NCI-H1105 (cell line): ENCODE measurements at places on chromosomes 13 and 19.
A peak's percentile ranks its signal among the peaks of the same experiment; 100 is the strongest.

GRCh38 chr19:28169168-28169887 is 1043.6 kb downstream of the UQCRFS1 start:
- peak; percentile 16 for DNase-seq

DNA sequence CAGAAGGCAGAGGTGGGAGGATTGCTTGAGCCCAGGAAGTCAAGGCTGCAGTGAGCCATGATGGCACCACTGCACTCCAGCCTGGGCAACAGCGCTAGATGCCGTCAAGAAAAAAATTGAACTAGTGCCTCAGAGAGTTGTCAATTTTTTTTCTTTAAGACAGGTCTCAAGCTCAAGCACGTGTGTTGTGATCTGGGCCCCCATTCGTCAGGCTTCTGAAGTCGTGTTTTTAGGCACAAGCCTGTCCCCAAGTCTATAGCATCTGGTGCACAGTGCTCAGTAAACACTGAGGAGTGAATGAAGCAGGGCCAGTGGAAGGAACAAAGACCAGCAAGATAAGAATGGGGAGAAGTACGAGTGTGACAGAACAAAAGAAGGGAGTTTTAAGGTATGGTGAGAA is 23.7 kb upstream of the LAMP1 start:
- DNase-seq, result no peak

GRCh38 chr13:94154367-94154766 is 325.1 kb downstream of the DCT start:
- no peak for DNase-seq

- DNase-seq, result no peak
Observed at GRCh38 chr19:958967-959855, 24.9 kb upstream of the WDR18 start.

GRCh38 chr19:10289167-10289835 is 451 bp upstream of the ICAM5 start:
- DNase-seq, result peak; percentile 72

DNA sequence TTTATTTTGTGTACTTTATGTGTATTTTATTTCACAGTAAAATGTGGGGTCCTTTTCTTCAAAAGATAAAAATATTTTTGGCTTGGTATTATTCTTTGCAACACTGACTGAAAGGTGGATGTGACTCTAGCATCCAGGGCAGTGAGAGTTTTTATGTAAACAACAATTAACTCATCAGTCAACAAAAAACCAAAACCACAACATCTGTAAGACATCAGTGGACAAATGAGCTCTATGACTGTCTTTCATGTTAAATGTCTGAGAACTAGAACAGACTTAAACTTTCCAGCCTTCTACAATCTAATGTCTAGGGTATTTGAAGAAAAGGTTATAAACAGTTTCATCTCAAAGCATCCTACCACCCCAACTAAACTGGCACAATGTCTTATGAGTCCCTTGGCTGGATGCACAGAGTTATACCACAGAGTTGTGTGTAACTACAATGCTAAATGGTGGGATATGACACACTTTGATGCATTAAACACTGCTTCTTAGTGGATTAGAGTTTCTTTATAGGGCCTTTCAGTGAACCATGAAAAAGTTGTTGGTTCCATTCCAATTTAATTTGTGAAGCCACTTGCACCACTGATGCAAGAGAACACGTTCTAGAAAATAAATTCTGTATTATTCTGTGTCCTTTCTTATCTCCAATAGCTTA is 544.2 kb upstream of the KLF12 start:
- DNase-seq, result no peak

- no peak for DNase-seq
Observed at GRCh38 chr13:88281841-88282240, 610.7 kb downstream of the SLITRK5 start.

DNA sequence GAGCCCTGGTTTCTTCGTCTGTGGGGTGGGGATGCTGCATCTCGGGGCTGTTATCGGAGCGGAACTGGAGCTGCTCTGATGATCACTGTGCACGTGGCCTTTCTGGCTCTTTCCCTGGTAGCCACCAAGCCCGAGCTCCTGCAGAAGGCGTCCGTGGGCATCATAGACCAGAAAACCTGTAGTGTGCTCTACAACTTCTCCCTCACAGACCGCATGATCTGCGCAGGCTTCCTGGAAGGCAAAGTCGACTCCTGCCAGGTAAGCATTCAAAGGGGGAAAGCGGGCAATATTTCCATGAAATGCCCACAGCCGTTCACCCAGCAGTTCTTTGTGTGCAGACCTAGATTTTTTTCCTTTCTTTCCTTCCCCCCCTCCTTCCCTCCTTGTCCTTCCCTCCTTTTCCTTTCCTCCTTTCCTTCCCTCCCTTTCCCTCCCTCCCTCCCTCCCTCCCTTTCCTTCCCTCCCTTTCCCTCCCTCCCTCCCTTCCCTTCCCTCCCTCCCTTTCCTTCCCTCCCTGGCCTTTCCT is 9.4 kb downstream of the TIMM13 start:
- no peak for DNase-seq

- no peak for DNase-seq
Observed at GRCh38 chr19:29422047-29422446, 103.7 kb upstream of the VSTM2B start.

GRCh38 chr19:31351855-31352195 is 2.6 kb upstream of the TSHZ3 start:
- DNase-seq, result no peak

GRCh38 chr13:80642641-80643040 is 301.7 kb upstream of the SPRY2 start:
- no peak for DNase-seq

GRCh38 chr13:29830000-29830399 is 20.4 kb downstream of the UBL3 start:
- no peak for DNase-seq

DNA sequence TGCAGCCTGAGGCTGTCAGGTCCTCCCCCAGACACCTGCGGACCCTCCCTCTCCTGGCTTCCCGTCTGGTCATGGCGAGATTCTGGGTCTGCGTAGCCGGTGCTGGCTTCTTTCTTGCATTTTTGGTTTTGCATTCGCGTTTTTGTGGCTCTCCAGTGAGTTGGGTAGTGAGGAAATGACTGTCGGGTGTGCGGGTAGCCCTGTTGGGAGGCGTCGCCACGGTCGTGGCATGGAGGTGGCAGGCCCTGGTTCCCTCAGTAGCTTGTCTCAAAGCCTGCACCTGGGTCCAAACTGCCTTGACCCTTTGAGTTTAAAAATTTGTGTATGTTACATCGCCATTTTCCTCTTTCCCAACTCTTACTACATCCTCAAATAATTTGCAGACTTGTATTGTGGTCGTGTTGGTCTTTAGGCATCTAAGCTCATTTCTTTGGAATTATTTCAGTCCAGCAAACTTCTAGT is 344 bp downstream of the NHLRC3 start:
- DNase-seq, result no peak

DNA sequence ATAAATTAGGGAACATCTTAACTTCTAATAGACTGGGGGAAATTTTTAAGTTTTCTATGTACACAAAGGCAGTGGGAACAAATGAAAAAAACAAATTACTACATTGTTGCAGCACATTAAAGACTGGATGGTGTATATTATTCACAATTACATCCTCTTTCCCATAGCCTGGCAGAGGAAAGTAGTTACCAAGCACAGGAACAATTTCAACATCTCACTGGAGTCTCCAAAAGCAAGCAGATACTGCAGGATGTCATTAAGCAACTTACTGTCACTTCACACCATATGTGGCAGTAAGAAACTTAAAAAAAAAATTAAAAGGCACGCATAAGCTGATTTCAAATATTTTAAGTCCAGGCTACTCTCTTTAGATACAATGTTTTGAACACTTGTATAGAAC is 6.4 kb upstream of the EFNB2 start:
- no peak for DNase-seq

DNA sequence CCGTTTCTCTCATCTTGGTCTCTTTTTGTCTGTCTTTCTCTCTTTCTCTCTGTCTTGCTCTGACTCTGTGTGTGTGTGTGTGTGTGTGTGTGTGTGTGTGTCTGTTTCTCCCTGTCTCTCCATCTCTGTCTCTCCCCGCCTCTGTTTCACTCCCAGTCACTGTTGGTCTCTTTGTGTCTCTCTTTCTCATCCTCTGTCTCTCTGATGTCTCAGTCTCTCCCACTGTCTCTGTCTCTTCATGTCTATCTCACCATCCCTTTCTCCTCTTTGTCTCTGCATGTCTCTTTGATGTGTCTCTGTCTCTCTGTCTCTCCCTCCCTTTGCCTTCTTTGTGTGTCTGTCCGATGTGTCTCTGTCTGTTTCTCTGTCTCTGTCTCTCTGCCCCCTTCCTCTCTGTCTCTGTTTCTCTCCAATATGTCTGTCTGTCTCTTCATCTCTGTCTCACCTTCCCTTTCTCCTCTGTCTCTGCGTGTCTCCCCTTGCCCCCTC is 2.5 kb downstream of the NFIC start:
- no peak for DNase-seq

- DNase-seq, result no peak
Observed at GRCh38 chr19:35623327-35624010, 5.4 kb upstream of the RBM42 start.

- DNase-seq, result no peak
Observed at GRCh38 chr13:57191667-57192066, 24.7 kb downstream of the PRR20E start.

GRCh38 chr13:98942997-98943396 is 34.9 kb downstream of the DOCK9 start:
- DNase-seq, result no peak

DNA sequence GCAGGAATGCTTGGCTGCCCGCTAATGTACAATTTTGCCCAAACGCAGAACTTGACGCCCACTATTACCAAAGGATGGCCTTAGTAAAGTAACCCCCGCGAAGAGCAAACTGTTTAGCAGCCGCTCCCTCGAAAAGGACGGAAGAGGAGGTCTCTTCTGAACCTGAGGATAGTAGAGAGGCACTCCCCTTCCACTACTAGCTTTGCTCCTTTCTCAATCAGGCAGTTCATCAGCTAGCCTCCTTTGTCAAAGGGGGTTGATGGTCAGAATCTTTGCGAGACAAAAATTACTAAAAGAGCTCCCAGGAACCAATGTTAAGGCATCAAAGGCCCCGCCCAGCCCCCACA is 534 bp downstream of the CAB39L start:
- DNase-seq, result no peak

- no peak for DNase-seq
Observed at GRCh38 chr13:79496188-79496587, 15.2 kb downstream of the NDFIP2 start.

- peak; percentile 3 for DNase-seq
Observed at GRCh38 chr19:33905937-33906577, 109.4 kb downstream of the KCTD15 start.

GRCh38 chr13:85819513-85819912 is 20.3 kb upstream of the SLITRK6 start:
- no peak for DNase-seq

GRCh38 chr19:35549174-35549788 is 3.9 kb downstream of the TMEM147 start:
- peak; percentile 77 for DNase-seq

GRCh38 chr13:51282322-51282721 is 57.2 kb upstream of the SERPINE3 start:
- no peak for DNase-seq

DNA sequence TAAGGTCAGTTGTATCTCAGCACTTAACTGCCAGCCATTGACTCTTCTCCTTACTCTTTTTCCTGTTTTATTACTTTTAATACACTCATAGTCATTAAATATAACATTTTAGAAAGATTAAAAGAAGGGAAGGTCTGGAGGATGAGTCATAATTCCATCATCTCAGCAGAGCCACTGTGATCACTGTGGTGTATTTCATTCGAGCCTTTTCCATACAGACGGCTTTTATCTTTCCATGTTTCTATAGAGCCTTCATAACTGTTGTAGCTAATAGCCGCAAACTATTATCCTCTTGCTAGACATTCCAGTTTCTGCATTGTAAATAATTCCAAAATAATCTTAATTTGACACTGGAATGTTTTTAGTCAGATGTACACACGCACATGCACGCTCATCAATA is 4.7 kb upstream of the FLT1 start:
- no peak for DNase-seq

DNA sequence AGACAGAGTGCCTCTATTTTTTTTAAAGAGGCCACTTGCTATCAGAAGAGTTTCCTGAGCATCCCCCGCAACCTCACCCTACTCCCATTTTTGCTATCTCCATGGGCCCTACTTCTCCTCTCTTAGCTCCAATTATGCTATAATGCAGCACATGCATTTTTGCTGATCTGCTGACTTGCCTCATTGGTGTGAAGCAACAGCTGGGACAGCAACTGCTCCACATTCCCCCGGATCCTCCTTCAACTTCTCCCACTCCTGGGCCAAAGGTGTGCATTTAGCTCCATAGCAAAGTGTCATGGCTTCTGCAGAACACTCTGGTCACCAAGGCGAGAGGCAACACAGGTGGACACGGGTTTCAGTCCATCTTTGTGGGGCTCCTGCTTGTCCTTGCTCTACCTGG is 56.7 kb upstream of the USP29 start:
- DNase-seq, result no peak

DNA sequence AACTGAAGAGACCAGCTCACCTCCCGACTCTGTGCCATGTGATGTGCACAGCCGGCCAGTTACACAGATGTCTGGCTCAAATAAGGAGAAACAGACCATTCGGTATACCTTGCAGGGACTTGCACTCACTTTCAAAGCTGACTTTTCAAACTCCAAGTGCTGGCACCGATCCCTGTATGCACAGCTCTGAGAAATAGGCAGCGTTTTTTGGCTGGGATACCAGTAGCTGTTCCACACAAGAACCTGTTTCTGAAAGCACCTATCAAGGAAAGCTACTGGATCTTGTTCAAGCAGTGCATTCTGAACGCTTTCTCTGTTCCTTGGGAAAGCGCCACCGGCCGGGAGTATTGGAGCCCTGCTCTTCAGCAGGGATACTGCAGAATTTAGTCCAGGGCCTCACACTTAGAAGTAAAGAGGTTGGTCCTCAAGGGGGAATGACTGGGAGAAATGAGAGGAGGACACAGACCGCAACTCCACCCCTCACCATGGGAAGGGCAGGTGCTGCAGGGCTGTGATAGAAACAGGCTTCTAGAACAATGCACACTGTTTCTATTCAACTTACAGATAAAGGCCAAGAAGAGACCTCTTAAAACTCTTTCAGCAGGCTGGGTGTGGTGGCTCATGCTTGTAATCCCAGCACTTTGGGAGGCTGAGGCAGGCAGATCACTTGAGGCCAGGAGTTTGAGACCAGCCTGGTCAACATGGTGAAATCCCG is 53.6 kb upstream of the PABPC3 start:
- no peak for DNase-seq

- DNase-seq, result no peak
Observed at GRCh38 chr13:51397262-51397941, 55.4 kb downstream of the INTS6 start.

- DNase-seq, result peak; percentile 24
Observed at GRCh38 chr19:10871711-10872545, 575 bp downstream of the CARM1 start.

DNA sequence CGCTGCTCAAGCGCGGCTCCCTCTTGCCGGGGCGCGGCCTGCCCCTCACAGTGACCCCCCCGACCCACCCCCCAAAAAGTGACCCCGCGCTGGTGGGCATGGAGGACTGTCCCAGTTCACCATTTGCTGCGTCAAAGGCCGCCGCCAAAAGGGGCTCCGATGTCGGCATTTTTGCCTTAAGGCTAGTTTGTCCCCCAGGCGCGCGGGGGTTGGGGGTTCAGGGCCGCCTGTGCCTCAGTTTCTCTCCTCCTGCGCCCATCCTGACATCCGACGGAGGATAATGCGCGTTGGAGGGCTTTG is 17.1 kb downstream of the NFIX start:
- no peak for DNase-seq
